ENCODE measurements at places on chromosomes 5 and 9. TPM values are rescaled to one million over a fixed set of nuclear protein-coding genes. Genes with fewer than 3 reads are reported as not detected.

GRCh38 chr5:105751908-105752307, 1918.8 kb downstream of the EFNA5 start:
- no peak for DNase-seq

- DNase-seq = no peak
These were observed 12.1 kb downstream of the GALNT10 start for GRCh38 chr5:154202379-154203260.

- DNase-seq = no peak
These were observed 2.6 kb upstream of the UAP1L1 start for GRCh38 chr9:137074657-137075274.

GRCh38 chr5:56684159-56684558, 131.2 kb upstream of the MAP3K1 start:
- DNase-seq = no peak

GRCh38 chr5:166906991-166907713, 1384.3 kb upstream of the WWC1 start:
- DNase-seq = peak; percentile 65

- DNase-seq = no peak
These were observed 164.9 kb downstream of the NR3C1 start for GRCh38 chr5:143238620-143239019.

DNA sequence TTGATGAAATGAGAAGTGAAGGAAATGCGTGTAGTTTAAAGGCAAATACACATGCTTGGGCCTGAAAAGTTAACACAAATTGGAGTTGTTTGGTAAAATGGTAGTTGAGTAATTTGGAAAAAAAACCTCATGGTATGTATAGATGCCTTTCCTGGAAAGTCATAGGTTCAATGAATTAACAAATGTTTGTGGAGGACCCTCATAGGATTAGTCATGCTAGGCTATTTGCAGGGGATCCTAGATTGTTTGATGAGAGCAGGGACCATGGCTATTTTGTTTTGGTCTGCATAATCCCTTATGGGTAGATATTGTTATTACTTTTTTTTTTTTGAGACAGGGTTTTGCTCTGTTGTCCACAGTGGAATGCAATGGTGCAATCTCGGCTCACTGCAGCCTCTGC, 93.5 kb upstream of the NR3C1 start:
- no peak for DNase-seq

GRCh38 chr5:74640954-74641734, 616 bp upstream of the ENC1 start:
- DNase-seq = peak; percentile 88

- DNase-seq = peak; percentile 15
These were observed at the start of gene TMEFF1 for GRCh38 chr9:100472788-100473275. Gene TMEFF1, plus strand, starts transcription at chr9:100473149. Its CDS starts 396 bp downstream, at chr9:100473545.

DNA sequence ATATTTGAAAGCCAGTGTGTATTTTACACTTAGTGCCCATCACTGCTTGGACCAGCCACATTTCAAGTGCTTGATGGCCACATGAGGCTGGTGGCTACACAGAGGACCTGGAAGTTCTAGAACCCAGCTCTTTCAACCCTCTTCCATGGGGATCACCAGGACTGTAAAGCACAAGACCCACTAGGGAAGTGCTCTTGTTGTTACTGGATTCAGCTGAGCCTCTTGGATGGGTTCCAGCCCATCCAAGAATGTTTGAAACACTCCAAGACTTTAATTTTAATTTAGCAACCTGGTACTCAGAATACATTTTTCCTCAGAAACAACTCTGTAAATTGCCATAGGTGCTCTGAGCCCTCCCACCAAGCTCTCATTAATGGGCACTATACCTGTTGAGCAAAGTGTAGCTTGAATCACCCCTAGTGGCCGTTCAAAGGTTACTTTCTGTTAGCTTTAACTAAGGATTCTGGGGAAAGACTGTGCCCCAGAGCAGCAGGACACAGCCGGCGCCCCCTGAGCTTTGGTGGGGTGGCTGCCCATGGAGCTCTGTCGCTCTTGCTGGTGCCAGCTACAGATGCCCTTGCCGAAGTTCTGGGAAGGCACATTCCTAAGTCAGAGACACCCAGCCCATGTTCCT, 212.4 kb downstream of the HSD17B3 start:
- no peak for DNase-seq

DNA sequence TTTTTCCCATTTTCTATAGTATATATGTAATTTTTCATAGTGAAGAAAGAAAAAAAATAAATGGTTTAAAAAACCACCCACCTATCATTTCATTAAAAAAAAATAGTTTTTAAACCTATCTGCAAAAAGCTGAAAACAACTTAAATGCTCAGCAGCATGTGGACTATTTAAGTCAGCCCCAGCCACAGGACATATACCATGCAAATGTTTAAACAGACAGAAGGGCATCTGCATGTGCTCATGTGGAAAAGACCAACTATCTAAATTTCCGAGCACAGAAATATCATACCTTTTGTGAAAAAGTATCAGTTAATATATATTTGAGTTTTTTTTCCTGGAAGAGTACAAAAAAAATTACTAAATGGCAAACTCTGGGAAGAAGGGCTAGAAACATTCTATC, 143.4 kb downstream of the EPB41L4A start:
- DNase-seq = no peak

DNA sequence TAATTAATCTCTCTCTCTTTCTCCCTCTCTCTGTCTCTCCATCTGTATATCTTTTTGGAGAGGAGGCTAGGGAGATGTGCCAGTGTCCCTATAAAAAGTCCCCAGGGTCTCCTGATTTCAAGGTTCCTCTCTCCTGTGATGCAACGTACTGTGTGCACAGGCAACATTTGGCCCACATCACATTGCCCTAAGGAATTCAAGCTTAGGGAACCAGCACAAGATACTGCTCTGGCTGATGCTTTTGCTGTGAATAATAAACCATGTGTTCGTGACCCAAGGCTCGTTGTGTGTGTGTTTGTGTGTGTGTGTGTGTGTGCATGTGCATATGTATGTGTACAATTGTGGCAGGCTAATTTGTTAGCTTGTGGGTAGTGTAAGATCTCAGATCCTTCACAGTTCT, 9.7 kb downstream of the SPATA9 start:
- DNase-seq = peak; percentile 46

DNA sequence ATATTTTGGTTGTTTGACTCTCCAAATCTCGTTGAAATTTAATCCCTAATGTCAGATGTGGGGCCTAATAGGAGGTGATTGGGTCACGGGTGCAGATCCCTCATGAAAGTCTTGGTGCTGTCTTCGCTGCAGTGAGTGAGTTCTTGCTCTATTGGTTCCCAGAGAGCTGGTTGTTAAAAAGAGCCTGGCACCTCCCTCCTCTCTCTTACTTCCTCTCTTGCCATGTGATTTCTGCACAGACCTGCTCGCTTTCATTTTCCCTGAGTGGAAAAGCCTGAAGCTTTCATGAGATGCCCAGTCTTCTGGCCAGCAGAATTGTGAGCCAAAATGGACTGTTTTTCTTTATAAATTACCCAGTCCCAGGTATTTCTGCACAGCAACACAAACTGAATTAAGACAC, 221.6 kb downstream of the MAT2B start:
- DNase-seq = no peak

The FCN1 gene
- 3.6 TPM for total RNA-seq

The PTPRD gene
- 29.1 TPM for total RNA-seq

The RGS7BP gene
- 1.7 TPM for total RNA-seq

The CNTLN gene
- 80.2 TPM for total RNA-seq

Measured in umbilical cord (tissue), 2 donors.